ENCODE measurements at places on chromosomes 13 and 19.

- no peak for DNase-seq
These were observed 208.5 kb downstream of the FGF9 start for GRCh38 chr13:21879263-21879914.

GRCh38 chr13:71864094-71864985, 2.7 kb downstream of the DACH1 start:
- peak; percentile 36 for DNase-seq

DNA sequence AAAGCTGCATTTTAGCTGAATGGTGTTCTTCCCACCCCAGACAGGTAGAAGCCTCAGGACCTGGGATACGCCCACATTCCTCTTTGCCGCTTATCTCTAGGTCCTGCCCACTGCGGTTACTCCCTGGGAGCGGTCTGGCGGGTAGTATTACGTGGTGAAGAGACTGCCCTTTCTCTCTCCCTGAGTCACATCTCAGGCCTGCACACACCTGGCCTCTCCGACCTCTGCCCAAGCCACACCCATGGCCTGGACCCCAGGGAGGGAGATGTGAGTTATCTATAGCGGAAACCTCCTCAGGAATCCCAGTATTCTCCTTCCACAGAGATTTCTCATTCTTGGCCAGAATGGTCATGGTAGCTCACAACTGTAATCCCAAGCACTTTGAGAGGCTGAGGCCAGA, 17.3 kb downstream of the RHPN2 start:
- DNase-seq = no peak

GRCh38 chr13:98466634-98467236, 110.2 kb downstream of the STK24 start:
- peak; percentile 75 for DNase-seq

GRCh38 chr19:39953915-39954314, 17.1 kb upstream of the PSMC4 start:
- peak; percentile 23 for DNase-seq

DNA sequence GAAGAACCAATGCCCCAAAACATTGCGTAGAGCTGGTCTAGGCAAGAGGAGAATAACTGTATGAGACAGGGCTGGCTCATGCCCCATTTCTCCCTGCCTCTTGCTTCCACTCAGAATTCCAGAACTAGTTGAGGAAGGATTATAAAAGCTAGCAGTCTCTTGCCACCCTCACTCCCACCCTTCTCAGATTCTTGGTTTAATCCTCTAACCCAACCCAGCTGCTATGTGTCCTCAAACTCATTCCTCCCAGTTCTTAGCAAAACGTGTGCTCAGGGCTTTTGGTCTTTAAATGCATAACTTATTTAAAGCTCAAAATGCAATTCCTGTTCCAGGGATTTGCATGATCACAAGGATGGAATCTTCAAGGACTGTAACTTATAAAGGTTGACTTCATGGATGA, 466.3 kb downstream of the COG6 start:
- DNase-seq = no peak

DNA sequence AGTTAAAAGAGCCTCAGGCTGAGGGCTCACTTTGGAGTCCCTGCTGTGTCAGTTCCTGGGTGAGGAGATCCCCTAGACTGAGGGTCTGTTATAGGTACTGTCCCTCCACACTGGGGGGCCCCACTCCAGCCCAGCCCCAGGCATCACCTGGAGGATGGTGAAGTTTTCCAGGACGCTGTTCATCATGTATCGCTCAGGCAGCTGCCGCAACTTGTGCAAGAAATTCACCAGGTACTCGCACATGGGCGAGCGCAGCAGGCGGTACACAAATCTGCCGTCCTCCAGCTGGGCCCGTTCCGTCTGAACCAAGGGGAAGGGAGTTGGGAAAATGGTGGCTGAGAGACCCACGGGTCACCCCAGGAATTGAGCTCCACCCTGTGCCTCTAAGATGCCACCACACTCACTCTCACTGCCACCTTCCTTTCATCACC, 7.1 kb downstream of the CD37 start:
- DNase-seq = no peak

DNA sequence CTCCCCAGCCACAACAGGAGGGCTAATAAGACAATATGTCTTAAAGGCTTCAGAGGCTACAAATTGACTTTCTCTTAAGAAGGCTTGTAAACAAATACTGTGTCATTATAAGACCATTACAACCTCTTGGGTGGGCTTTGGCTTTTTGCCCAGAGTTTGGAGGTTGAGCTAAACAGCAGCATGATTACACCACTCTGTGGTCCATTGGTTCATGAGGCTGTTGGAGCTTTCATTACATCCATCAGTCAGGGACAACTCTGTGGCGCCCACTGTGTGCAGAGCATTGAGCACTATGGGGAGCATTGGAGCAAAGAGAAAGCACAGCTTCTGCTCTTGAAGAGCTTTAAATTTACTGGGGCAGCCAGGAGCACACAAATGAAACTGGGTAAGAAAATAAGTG, 75.9 kb downstream of the TNFSF11 start:
- no peak for DNase-seq

GRCh38 chr19:40623403-40624251, 22.5 kb downstream of the LTBP4 start:
- no peak for DNase-seq

- no peak for DNase-seq
These were observed 56.7 kb downstream of the GNG7 start for GRCh38 chr19:2645826-2646225.

- no peak for DNase-seq
These were observed 3.3 kb downstream of the MLLT1 start for GRCh38 chr19:6276447-6276846.

DNA sequence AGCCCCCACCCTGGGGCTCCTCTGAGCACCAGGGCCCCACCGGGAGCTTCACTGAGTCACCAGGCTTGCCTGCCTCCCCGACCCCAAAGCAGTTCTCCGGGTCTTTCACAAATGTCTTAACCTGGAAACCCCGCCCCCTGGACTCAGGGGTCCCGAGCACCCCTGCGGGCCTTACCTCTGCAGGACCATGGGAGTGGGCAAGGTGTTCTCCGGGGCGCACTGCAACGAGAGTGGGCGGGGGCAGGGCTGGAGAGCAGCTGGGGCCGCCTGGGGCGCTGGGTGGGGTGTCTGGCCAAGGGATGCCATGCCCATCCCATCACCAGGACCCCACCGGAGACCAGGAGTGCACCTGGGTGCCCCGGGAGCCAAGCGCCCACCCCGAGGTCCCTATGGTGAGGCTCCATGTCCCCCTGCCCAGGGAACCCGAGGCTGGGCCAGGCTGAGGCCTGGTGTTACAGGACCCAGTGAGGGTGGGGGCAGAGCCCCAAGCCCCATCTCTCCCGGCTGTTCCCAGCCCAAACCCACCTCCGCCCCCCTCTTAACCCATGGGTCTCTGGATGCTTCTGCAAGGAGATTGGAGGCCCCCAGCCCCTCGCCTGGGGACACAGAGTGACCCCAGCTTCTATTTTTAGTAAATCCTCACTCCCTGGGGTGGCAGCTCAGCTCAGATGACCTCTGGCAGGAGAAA, 10.9 kb downstream of the MKNK2 start:
- no peak for DNase-seq

DNA sequence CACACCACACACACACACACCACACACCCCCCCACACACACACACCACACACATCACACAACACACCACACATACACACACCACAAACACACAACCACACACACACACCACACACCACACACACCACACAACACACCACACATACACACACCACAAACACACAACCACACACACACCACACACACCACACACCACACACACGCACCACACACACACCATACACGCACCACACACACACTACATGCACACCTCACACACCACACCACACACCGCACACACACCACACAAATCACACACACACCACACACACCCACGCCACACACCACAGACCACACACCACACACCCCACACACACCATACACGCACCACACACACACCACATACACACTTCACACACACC, 83.5 kb downstream of the ZNF557 start:
- DNase-seq = no peak

- no peak for DNase-seq
These were observed 2.5 kb downstream of the DEDD2 start for GRCh38 chr19:42214810-42215485.

- no peak for DNase-seq
These were observed 67.3 kb upstream of the SLC10A2 start for GRCh38 chr13:103133556-103133955.

DNA sequence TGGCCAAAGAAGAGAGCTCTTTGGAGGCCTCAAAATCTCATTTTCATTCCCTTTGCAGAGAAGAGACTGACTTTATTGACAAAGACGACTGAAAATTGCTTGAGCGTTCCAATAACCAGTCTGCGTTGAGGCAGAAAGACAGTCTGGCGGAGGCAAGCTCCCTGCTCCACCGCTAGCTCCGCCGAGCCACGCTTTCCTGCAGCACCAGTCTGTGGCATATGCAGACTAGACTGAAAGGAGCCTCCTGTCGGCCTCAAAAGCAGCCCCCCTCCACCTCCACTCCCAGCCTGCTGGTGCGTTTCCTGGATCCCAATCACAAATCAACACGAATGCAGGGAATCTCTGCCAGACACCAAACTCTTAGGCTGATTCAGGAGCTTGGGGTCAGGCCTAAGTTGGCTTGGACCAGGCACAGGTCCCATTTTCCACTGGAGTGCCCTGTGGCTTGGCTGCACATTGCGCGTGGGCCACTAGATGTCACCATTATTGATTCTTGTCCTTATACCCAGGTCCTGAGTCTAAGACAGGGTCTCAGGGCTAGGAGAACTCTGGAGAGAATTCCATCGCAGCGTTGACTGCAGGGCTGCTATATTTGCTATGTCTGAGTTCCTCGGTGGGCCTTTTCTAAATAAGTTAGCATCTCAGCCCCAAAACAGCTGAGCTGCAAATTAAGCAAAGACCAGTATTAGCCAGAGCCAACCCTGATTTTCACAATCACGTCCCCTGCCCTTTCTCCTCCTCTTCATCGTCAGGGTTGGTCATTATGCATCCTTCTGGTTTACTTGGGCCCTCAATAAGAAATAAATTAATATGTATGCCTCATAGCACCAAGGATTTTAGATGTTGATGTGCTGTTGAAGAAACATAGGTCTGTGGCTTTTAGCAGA, 5.2 kb upstream of the ZNF507 start:
- DNase-seq = peak; percentile 57

GRCh38 chr13:52929846-52930245, 81.4 kb upstream of the PCDH8 start:
- DNase-seq = no peak

DNA sequence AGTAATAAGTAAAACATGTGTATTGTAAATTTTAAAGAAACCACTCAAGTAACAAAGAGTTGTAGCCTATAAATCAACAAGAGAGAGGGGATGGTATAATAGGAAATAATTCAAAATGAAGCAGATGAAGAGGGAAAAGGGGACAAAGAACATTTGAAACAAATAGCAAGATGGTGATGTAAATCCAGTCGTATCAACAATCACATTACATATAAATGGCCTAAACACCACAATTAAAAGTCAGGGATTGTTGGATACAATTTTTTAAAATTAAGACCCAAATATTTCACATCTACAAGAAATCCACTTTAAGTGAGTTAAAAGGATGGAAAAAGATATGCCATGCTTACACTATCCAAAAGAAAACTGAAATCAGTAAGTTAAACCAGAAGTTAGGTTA, 15.2 kb downstream of the FNDC3A start:
- DNase-seq = no peak

DNA sequence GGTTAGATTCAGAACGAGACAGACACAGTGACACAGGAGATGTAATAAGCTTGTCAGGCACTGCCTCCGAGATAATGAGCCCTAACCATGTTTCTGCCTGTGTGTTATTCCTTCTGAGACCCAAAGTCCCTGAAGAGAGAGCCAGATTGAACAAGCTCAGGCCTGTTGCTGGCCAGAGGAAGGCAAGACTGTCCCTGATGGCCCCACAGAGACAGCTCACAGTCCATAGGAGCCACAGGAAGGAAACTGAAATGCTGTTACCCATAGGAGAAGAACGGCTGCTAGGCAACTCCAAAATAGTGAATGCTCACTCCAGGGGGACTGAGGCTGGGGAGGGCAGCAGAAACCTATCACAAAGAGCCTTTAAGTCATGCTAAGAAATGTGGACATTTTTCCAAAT, 31.8 kb upstream of the RFXAP start:
- DNase-seq = no peak
